Pons (tissue), 1 donor: ENCODE measurements at places on chromosomes 13 and 19.

GRCh38 chr13:35687336-35687735, 210.8 kb upstream of the MAB21L1 start:
- no peak for DNase-seq

DNA sequence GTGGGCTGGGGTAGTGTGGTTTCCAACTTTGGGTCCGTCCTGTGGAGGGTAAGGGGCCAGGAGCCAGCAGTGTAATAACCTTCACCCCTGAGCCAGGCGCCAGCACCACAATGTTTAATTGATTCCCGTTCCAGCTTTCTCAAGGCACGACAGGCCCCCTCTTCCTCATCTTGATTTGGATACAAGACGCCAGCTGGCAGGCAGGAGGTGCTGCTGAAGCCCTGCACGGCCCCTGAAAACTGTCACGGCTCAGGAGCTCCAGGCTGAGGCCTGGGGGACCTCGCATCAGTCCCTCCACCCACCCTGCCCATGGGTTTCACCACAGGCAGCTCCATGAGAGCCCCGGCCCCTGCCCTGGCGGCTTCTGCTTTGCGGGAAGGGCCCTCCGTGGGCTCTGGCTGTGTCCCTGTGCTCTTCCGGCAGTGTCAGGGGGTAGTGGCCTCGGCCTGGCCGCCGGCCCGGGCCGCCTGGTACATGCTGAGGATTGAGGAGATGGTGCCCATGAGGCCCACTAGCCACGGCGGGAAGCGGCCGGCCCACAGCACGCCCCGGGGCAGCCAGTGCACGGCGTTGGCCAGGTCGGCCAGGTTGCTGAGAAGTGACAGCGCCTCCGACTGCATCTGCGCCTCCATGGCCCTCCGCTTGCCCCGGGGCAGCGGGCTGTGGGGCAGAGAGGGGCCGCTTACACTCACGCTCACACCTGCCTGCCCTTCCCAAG, 11.9 kb downstream of the PEX11G start:
- no peak for DNase-seq

- DNase-seq: peak; percentile 4
These were observed 519.9 kb downstream of the PCDH17 start for GRCh38 chr13:58151452-58151851.

DNA sequence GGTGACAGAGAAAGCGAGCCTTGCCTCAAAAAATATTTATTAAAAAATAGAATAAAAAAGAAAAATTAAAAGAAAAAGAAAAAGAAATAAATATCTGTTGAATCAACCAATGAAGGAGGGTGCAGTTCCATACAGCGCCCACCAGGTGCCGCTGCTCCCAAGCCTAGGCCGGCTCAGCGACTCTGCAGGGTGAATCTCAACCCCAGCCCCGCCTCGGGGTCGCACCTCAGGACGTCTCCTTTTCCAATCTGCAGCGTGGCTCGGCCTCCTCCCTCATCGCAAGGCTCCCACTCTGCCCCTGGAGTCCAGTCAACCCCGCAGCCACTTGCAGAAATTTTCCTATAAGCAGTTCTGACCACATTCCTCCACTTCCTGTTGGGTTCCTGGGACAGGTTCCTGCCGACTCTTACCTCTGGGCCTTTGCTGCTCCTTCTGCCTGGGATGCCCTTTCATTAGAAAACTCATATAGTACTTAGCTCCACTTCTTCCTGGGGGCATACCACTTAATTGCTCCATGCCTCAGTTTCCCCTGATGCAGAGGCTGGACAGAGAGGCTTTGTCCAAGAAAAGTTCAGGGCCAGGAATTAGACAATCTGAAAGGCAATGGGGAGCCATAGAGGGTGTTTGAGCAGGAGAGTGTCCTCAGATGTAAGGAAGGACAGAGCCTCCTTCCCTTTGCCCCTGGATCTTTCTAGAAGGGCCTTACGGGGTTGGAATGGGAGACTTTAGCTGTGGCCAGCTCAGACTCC, 24.3 kb downstream of the NFILZ start:
- DNase-seq: no peak
